EL (cell line): ENCODE measurements at places on chromosomes 3 and 15.

- DNase-seq, result no peak
Observed at GRCh38 chr15:69636169-69636915, 183.7 kb downstream of the RPLP1 start.

GRCh38 chr3:184577546-184577945 lies 16.0 kb downstream of the EPHB3 start:
- DNase-seq, result no peak

DNA sequence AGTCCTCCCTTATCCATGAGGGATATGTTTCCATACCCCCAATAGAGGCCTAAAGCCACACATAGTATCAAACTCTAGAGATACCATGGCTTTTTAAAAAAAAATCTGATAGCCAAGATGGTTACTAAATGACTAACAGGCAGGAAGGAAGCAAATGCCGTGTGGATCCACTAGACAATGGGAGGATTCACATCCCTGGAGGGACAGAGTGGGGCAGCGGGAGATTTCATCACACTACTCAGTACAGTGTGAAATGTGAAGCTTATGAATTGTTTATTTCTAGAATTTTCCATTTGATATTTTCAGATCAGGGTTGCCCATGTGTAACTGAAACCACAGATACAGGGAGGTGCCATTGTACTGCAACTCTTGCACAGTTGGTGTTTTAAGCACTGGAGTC lies 826.6 kb downstream of the SQOR start:
- DNase-seq, result peak; percentile 1

DNA sequence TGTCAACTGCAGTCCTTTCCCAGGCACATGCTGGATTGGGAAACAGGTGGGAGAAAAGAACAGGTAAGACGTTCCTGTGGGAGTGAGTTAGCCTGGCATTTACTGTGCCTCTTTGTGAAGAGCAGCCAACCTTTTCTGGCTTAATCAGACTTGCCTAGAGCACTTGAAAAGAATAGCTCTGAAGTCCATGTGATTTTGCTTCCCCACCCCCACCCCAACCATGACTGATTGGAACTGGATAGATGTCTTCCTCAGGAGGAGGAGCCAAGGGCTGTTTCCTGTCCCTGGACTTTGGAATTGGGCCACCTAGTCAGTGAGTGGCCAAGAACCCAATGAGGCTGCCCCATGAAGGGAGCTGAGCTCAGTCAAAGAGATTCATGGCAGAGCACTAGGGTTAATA lies 4.7 kb upstream of the TMEM41A start:
- DNase-seq, result no peak

- DNase-seq, result no peak
Observed at GRCh38 chr3:116155841-116156240, 289.4 kb downstream of the LSAMP start.

DNA sequence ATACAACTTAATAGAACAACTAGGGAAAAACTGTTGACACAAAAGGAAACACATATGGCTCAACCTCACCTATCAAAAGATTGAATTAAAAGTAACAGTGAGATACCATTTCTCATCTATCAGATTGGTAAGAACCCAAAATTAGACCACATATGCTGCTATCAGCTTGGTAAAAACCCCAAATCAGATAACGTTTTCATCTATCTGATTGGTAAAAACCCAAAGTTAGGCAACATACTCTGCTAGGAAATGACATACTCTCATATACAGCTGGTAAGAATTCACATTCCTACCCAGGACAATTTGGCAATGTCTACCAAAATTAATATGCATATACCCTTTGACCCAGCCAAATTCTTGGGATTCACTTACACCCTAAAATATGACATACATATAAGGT lies 26.3 kb downstream of the NRG4 start:
- peak; percentile 1 for DNase-seq

DNA sequence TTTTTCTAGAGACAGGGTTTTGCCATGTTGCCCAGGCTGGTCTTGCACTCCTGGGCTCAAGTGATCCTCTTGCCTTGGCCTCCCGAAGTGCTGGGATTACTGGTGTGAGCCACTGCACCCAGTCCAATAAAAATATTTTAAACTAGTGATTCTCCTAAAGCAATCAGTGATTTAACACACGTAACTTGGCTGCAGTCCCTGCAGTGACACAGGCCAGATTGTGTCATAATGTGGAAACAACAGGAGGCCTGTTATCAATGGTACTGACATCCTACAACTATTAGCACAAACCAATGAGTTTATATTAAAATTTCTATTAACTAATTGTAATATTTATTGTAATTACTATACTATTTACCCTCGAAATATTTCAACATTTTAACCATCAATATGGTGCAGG lies 1.6 kb upstream of the SEC61A1 start:
- no peak for DNase-seq

GRCh38 chr3:134838599-134838998 lies 43.5 kb downstream of the EPHB1 start:
- DNase-seq, result no peak

GRCh38 chr3:101379658-101380376 lies 59.4 kb upstream of the IMPG2 start:
- DNase-seq, result no peak

DNA sequence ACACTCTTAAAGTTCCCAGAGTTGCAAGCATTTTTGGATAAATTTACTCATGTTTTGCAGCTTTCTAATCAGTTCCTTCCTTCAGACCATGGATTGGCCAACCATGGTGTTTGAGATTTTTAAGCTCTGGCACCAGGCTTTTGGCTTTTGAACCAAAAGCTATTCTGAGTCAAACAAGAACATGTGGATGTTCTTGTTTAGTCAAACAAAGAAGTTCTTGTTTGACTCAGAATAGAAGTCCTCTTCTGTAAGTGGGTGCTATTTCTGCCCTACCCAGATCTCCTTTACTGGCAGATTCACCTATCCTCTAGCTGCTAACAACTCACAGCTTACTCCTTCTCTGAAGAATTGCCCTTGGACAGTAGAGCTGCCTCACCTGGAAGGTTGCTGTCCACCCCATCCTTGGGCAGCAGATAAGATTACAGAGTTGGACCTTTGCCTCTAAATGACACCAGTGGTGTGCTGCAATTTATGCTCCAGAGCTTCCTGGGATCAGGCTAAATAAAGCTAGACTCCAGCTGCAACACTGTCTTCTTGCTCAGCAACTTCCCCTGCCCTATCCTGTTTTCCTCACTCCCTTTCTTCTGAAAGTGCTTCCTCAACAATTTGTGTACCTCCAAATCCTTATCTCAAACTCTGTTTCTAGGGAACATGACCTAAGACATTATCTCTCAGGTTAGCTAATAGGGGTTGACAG lies 65.6 kb downstream of the COL6A6 start:
- DNase-seq, result no peak

- no peak for DNase-seq
Observed at GRCh38 chr3:83002869-83003445, 1241.5 kb upstream of the GBE1 start.

DNA sequence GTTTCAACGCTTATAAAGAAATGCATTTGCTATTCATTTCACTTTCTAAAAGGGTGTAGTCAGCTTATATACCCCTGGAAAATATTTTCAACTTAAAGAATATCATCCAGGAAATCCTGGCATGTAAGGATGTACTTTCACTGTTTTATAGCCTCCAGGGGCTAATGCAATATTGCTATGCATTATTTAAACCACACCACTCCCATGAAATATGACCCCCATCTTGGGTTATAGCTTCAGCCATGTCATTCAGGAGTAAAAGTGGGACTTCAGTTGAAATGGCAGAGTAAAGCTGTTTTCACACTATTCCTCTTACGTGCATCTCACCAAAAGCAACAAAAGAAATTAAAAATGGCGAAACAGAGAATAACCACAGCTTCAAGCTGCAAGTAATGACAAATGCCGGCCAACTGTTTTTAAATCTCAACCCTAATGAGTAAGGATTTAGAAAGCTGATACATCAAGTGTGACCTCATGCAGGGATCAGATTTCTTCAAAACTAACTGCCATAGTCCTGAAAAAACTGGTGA lies 84.5 kb downstream of the COL6A6 start:
- peak; percentile 2 for DNase-seq

- no peak for DNase-seq
Observed at GRCh38 chr3:123158330-123158729, 43.4 kb upstream of the SEC22A start.

- no peak for DNase-seq
Observed at GRCh38 chr3:42894698-42895579, 11.0 kb upstream of the ZNF662 start.
